ENCODE measurements at places on chromosomes 16 and 17.
A peak's percentile ranks its signal among the peaks of the same experiment; 100 is the strongest.

DNA sequence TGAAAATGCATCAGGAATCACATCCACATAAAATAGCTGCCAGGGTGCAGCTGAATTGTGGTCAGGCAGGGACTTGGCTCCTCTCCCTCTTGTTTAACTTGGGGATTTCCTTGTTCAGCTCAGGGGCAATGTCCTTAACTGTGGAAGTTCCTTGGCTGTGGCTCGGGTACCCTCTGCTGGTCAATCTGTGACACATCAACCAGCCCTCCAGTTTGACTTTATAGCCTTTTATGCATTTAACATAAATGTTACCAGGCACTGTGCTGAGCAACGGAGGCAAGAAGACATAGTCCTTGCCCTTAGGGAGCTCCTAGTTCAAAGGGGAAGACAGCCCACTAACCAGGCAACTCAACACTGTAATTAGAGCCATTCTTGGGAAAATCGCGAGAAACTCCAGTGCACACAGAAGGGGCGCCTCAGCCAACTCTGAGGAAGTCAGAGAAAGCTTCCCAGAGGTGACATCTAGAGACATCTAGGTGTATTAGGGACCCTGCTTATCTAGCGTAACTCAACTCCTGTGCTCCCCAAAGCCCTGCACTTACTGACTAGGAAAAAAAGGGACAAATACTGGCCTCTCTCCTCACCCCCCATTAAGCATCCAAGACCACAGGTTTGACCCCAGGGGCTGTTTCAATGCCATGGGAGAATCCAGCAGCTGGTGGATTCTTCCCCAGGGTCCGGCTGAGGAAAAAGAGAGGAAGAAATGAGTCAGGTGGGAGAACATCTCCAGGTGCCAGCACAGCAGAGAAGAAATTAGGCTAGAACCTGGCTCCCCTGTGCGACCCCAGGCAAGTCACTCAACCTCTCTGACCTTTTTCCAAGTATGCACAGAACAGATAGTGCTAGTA, 17.3 kb upstream of the EEF2K start:
- DNase-seq: peak; percentile 88

- peak; percentile 40 for DNase-seq
Observed at GRCh38 chr16:57299009-57299718, 14.7 kb upstream of the PLLP start.

GRCh38 chr16:89007371-89008249, 30.6 kb upstream of the CBFA2T3 start:
- peak; percentile 37 for DNase-seq

DNA sequence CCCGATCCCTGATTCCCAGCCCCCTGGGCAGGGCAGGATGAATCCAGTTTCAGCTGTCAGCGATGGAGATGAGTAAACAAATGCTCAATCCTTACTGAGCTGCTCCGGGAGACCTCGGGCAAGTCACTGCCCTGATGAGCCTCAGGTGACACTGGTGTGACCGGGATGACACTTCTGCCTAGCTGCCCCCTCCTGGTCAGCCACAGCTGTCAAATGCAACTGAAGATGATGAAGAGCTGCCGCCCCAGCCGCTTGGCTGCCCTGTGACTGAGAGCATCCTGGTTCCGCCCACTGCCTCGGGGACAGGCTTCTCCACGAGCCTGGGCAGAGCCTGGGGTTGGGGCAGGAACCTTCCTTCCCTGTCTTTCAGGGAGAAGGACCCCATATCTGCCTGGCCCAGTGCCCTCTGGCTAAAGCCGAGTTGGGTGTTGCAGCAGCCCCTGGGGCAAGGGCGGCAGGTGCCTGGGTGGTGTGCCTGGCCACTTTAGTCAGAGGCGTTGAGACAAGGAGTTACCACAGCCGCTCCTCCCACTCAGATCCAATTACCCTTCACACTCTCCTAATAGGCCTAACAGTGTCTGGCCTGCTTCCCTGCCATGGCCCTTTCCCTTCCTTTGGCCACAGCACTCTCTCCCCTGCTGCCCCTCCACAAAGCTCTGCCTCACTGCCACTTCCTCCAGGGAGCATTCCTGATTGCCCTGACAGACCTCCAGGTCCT, 5.5 kb downstream of the CCL17 start:
- DNase-seq: no peak

DNA sequence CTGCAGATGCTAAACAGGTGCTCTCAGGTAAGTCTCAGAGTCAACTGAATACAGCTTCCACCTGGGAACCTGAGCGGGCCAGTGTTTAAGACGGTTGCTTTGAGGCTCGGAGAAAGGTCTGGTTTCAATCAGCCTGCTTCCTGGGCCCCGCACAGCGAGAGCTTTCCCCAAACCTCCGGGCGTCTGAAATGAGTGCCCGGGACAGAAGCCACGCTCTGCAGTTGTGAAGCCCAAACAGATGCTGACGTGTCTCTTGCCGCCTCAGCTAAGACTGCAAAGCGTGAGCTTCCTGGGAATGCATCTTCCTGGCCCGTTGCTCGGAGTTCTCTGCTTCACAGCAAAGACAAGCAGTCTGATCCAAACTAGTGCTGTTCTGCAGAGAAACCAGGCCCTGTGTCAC, 36.7 kb downstream of the PLXDC1 start:
- DNase-seq: peak; percentile 74

DNA sequence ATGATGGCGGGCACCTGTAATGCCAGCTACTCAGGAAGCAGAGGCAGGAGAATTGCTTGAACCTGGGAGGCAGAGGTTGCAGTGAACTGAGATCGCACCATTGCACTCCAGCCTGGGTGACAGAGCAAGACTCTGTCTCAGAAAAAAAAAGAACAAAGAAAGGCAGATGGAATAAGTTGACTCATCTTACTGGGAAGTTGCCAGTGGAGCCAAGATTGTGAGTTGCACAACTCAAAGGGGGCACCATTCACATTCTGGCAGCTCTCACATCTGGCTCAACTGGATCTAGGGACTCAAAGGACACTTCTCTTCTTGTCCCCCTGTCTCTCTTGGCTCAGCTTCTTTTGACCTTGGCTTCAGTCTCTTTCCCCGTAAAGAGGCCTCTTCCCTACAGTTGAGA, 53.7 kb upstream of the ETV4 start:
- no peak for DNase-seq

DNA sequence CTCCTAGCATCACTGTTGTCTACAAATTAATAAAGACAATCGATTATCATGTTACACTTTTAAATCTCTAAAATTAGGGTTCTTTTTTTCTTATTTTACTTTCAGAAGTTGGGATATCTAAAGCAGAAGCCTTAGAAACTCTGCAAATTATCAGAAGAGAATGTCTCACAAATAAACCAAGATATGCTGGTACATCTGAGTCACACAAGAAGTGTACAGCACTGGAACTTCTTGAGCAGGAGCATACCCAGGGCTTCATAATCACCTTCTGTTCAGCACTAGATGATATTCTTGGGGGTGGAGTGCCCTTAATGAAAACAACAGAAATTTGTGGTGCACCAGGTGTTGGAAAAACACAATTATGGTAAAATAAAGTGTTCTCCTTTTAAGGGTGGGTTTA, 2.4 kb downstream of the RAD51C start:
- no peak for DNase-seq

- no peak for DNase-seq
Observed at GRCh38 chr16:59632276-59632855, 898.2 kb upstream of the GOT2 start.

GRCh38 chr16:72221630-72222024, 49.7 kb upstream of the PMFBP1 start:
- DNase-seq: no peak

GRCh38 chr16:64762211-64762610, 359.7 kb downstream of the CDH11 start:
- DNase-seq: no peak

- no peak for DNase-seq
Observed at GRCh38 chr17:1878419-1879121, 48.8 kb downstream of the RPA1 start.

DNA sequence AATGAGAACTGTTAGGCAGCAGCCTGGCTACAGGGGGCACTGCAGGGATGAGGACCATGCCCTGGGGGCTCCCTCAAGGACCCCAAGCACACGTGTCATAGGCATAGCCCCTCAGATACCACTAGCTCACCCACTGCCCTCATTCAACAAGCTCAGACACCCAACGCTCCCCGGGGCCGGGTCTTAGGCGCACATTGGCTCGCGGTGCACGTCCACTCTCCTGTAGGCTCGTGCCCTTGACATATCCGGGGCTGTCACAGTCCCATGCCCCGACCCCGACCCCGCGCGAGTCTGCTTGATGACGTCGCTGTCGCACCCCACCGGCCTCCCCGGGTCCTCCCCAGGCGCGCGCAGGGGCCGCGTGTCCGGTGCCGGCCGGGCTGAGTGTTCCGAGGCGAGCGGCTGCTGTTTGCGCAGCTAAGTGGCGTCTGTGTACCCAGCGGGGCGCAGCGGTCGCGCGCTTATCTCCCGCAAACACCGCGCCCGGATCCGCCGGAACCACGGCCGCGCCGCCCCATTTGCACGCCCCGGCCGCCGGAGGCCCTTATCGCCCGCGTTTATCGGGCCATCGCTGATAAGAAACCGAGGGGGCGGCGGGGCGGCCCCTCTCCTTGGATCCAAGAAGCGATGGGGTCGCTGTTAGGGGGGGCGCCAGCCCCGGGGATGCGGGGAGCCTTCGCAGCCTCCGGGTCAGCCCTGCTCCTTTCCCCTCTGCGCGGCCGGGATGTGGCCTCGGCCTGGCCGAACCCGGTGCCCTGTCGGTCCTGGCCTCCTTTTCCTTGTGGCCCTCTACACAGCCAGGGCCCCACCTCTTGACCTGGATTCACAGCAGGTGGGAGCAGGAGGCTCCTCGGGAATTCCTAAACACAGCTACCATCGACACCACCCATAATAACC, 20.7 kb upstream of the NAGS start:
- DNase-seq: peak; percentile 68

DNA sequence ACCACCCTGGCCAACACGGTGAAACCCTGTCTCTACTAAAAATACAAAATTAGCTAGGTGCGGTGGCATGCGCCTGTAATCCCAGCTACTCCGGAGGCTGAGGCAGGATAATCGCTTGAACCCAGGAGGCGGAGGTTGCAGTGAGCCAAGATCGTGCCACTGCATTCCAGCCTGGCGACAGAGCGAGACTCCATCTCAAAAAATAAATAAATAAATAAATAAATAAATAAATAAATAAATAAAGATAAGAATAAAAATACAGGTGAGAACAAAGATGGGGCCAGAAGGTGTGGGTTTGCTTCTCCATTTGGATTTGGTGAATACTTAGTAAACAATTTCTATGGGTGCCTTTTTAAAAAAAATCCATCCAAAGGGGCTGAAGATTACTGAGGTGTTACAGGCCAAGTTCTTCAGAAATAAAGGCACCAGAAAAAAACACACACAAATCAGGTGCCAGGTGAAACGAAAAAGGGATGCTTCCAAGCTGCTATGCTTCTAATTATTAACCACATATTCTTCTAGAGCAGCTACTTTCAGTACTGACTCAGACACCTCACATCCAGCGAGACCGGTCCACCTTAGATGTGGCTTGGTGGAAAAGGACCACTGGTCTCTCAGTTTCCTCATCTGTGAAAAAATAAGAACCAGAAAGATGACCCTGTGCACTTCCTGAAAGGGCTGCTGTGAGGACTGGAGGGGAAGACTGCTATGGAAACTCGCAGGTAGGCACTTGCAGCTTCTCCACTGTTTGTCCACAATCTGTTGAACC, 9.2 kb downstream of the GLYR1 start:
- DNase-seq: no peak

GRCh38 chr16:69566981-69567680, 1.4 kb downstream of the NFAT5 start:
- DNase-seq: no peak

DNA sequence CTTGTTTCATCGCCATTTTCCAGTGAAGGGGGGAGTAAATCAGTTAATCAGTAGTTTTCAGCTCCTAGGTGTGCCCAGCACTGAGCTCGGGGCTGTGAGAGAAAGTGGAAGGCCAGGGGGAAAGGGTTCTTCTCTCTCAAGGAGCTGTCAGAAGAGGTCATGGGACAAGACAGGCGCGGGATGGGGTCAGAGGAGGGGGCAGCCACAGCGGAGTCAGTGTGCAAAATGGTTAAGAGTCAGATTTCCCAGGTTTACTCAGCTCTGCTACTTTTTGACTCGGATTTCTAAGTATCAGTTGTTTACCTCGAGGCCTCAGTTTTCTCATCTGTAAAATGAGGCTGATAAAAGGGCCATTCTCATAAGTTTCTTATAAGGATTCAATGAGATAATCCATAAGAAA, 4.3 kb upstream of the XYLT1 start:
- no peak for DNase-seq

- DNase-seq: no peak
Observed at GRCh38 chr17:40850293-40850972, 16.6 kb downstream of the KRT12 start.

Data from sigmoid colon (tissue), 7 donors.